ENCODE measurements at places on chromosomes 16 and 17. TPM values are rescaled to one million over a fixed set of nuclear protein-coding genes. Genes with fewer than 3 reads are reported as not detected.

The RHBDL3 gene
- total RNA-seq: 3.5 TPM

The SULT1A4 gene
- 33.6 TPM for total RNA-seq

The TP53TG3C gene
- 0.17 TPM for total RNA-seq

The HID1 gene
- 7.3 TPM for total RNA-seq

The KRT20 gene
- total RNA-seq: 0.47 TPM

The CD300LG gene
- total RNA-seq: not detected
